Activated naive CD4-positive, alpha-beta T cell treated with Interleukin-2 at 50 U/mL for 16 hours (primary cell): ENCODE measurements at places on chromosomes 6 and 20.

DNA sequence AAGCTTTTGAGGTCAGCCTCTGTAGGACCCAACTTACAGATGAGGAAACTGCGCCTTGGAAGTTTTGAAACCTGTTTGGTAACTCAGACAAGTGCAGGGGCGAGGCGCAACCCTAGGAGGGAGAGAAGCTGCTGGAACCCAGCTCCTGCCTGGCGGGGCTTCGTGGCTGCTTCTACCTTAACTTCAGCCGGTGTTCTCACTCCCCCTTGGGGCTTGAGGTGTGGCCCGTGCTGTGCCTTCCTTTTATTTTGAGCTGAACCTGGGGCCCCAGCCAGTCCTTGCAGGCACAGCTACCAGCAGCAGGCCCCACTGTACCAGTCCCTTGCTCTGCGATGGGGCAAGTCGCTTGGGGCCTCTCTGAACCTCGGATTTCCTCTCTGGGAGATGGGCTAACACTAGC, 12.0 kb downstream of the RBM38 start:
- DNase-seq: no peak

GRCh38 chr20:34495307-34495706, 20.9 kb upstream of the DYNLRB1 start:
- no peak for DNase-seq

- DNase-seq: no peak
These were observed 38.5 kb upstream of the GPR6 start for GRCh38 chr6:109939654-109940053.

DNA sequence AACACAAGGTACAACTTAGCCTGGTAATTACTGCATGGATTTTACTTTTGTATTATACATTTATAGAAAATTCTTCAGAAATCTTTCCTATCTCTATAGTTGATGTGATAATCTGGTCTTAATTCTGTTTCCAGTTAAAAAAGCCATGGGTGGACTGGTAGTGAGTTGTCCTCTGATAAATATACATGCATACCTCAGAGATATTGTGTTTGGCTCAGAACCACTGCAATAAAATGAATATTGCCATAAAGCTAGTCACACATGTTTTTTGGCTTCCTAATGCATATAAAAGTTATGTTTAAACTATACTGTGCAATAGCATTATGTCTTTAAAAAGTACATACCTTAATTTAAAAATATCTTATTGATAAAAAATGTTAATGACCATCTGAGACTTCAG, 708.6 kb upstream of the MARCKS start:
- DNase-seq: no peak

- DNase-seq: no peak
These were observed 1.6 kb upstream of the ZFP64 start for GRCh38 chr20:52193133-52193532.

- no peak for DNase-seq
These were observed 19.9 kb downstream of the GZF1 start for GRCh38 chr20:23381876-23382275.

DNA sequence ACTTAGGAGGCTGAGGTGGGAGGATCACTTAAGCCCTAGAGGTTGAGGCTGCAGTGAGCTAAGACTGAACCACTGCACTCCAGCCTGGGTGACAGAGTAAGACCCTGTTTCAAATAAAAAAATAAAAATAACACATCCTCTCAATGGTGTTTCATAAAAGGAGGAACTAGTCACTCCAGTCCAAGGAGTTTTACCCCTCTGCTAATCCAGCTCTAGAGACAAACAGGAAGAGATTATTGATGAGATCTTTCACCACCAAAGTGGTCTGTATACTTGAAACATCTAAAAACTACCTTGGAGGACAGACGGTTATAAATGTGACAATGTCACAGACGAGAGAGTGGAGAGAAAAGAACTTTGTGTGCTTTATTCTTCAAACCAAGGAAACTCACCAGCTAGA, 58.2 kb downstream of the PIGU start:
- no peak for DNase-seq

GRCh38 chr6:157962601-157963302, 18.9 kb upstream of the SYNJ2 start:
- DNase-seq: no peak

DNA sequence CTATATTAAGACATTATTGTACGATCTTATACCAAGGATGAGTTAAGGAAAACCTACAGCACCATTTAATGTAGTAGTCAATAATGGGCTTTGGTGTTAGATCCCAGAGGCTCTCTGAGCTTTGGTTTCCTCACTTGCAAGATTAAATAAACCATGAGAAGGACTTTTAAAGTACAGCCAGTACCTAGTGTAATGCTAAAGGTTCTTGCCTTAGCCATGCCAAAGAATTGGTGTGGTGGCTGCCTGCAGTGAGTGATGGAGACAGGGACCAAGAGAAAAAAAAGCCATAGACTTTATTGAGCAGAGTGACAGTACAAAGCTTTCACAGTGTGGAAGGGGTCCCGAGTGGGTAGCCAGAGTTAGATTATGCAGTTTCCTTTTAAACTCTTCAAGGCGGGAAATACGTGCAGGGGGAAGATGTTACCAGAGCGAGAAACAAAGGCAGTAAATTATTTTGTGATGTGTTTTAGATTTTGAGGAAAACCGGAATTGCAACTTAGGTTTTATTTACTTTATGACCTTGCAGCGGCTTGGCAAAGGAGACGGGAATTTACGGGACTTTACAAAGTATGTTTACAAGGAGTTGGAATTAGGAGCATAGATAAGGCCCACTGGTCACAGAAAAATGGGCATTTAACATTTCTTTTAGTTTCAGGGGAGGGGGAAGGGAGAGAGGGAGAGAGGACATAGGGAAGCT, 100.4 kb downstream of the MYO6 start:
- no peak for DNase-seq

DNA sequence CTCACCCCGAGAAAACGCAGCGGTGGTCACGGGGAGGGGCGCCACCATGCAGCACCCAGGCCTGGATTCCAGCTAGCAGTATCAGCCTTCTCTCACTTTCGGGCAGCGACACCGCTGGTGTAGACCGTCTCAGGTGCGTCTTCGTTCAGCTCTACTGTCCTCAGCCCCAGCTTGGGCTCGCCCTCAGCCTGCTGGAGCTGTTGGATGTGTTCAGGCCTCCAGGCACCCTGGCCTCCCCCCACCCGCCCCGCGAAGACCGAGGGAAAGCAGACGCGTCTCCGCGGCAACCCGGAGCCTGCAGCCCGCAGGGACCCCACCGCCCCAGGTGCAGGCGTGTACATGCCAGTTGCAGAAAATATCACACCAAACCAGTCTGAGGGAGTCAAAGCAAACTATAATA, 60.8 kb upstream of the CARMIL1 start:
- no peak for DNase-seq

GRCh38 chr6:40056865-40057264, 122.6 kb upstream of the MOCS1 start:
- no peak for DNase-seq
